ENCODE measurements at places on chromosomes 1 and 21.

GRCh38 chr1:231753313-231753712 lies 126.7 kb downstream of the DISC1 start:
- DNase-seq, result no peak

DNA sequence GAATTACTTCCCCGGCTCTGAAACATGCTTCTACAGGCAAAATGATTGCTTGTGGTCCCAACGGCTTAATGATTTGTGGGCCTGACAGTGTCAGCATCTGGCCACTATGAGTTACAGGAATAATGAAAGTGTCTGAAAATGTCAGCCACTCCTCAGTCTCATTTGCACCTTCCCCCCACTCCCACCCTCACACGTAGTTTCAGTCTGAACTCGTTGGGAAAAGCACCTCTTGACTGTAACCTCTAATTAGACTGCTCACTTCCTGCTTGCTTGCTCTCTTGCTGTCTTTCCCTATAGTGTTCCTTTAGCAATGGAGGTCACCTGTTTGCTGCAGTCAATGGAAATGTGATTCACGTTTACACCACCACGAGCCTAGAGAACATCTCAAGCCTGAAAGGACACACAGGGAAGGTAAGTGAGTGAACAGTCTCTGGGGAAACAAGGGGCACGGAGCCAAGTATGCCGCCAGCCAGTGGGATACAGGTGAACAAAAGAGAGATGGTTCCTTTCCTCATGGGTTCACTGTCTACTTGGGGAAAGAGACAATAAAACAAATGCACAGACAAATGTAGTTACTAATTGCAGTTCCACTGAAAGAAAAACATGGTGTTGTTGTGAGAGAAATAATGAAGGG lies 27.1 kb downstream of the CFAP57 start:
- DNase-seq, result no peak

DNA sequence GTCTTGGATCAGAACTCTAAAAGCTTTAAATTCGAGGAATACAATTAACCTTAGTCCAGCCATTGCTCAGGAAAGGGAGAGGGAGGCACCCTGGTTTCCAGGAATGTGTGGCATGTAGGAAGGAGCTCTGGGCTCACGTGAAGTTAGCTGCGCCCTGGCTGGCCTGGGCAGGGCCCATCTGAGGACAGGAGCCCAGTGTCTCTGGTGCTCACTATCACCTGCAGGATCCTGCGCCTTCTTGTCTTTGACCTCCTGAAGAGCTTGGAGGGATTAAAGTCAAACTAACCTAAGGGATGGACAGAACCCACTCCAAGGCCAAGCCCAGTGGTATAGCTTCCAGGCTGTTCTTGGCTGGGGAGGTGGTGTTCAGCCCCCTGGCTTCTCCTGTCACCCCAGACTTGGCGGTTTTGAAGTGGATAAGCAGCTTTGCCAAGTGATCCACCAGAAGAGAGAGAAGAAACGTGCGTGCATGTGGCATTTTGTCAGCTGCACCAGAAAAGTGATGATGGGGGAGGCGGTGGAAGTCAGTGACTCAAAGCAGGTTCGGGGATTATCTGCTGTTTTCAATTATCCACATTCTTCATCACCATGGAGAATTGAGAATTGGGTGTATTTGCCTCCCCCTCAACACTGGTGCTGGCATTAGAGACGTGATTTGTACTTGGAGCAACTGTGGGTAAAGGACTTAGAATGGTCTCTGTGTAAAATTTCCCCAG lies 11.9 kb upstream of the KCNN3 start:
- DNase-seq, result no peak

- no peak for DNase-seq
Measured at GRCh38 chr1:191125950-191126349, 648.3 kb upstream of the BRINP3 start.

DNA sequence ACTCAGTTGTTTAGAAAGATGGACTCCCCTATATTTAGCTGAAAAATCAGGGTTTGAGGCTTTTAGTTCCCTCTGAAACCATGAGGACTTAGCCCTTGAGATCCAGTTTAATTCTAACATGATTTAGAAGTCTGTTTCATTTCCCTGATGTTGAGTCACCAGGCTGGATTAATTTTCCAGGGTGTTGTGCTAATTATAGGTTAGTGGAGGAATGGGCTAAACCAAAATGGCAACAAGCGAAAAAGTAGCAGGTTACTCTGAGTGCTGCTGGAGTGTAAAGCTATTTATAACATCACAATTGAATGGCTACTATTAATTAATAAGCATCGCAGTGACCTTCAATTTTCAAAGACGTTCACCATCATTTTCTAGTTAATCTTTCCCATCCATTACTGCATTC lies 15.5 kb upstream of the USP24 start:
- no peak for DNase-seq

DNA sequence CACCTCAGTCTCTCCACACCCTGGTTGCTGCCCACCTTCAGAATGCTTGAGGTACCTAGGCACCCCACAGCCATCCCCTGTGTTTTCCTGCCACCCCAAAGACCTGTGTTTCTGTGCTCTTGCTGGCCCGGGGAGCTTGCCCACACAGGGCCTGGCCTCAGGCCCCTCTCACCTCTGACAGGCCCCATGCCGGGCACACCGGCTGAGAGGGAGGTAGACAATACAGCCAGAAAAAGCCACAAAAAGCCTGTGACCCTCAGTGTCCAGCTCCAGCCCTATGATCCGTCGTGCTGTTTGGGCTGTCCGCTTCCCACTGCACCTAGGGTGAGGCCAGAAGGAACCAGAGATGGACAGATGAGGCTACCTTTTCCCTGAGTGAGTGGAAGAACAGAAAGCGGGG lies 11.4 kb downstream of the SEMA6C start:
- DNase-seq, result no peak

- DNase-seq, result no peak
Measured at GRCh38 chr1:204171751-204172178, 5.6 kb upstream of the REN start.

GRCh38 chr1:118960026-118960561 lies 28.0 kb downstream of the TBX15 start:
- no peak for DNase-seq

- DNase-seq, result no peak
Measured at GRCh38 chr1:74010206-74010605, 187.8 kb downstream of the LRRIQ3 start.

DNA sequence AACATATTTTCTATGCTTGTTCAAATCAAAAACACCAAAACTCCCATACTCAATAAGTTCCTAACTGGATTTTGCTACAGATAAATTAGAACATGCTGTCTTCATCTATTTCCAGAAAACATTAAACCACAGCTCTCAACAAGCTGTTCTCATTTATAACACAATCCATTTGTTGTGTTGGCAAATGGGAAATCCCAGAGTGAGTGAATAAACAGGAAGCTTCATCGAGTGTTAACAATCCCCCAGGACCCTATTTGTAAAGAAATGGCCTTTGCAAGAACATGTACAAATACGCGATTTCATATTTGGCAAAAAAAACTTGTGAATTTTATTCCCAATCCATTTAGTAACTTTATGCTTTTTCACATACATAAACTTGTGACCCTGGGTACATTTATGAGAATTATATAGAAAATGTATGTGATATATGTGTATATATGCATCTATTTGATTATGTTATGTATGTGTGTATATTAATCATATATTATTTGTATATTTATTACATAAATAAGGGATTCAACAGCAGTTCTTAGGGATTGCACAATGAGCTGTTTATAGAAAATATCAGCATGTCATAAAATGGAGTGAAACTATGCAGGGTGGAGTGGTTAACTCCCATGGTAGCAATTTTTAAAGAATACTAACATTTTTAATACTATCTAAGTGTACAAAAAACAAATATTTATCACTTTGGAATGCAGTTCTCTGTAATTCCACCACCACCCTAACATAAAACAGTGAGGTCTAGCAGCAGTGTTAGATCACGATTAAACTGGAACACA lies 160.0 kb downstream of the NEGR1 start:
- DNase-seq, result no peak

GRCh38 chr1:68051475-68051874 lies 1.0 kb upstream of the DIRAS3 start:
- no peak for DNase-seq

GRCh38 chr1:43434256-43434655 lies 19.5 kb downstream of the HYI start:
- no peak for DNase-seq

GRCh38 chr1:194903524-194903923 lies 1704.7 kb downstream of the KCNT2 start:
- DNase-seq, result no peak

DNA sequence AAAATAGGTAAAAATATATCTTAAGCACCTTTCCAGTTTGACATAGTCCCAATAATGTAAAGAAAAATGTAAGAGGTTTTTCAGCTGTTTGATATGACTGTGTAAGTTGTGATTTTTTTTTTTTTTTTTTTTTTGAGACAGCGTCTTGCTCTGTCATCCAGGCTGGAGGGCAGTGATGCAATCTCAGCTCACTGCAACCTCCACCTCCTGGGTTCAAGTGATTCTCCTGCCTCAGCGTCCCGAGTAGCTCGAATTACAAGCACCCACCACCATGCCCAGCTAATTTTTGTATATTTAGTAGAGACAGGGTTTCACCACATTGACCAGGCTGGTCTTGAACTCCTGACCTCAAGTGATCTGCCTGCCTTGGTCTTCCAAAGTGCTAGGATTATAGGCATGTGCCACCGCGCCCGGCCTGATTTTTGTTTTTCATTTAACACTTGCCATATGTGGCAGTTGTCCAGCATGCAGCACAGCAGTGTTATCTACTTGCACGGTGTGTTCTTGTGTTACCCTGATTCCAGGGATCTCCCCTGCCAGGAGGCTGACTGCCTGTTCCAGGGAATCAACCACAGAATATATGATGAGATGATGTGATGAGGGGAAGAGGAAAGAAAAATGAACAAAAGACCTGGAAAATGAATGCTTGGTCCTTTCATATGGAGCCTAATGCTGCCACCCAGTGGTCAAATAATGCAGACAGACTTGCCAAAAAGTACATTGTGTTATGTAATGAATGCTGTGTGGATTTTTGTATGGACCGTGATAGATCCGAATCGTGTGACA lies 79.0 kb downstream of the RAVER2 start:
- DNase-seq, result peak; percentile 67

DNA sequence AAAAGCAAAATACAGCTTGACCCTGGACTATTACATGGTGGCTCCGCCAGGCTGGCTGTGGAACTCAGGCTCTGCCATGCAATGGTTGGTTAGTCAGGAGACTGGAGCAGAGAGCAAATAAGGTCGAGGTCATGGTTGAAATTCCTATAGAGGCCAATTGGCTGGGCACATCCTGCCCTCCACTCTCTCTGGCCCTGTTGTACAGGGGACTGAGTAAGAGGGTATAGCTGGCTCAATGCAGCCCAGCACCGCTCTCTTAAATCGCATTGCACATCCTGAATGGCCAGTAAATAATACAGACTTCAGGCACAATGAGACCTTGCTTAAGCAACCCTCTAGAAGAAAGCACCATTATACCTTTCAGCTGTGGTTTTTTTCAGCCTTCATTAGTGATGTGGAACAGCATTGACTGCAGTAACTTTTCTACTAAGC lies 59.3 kb upstream of the PPP2R5A start:
- no peak for DNase-seq

GRCh38 chr1:188062456-188062855 lies 1233.7 kb downstream of the PLA2G4A start:
- no peak for DNase-seq

DNA sequence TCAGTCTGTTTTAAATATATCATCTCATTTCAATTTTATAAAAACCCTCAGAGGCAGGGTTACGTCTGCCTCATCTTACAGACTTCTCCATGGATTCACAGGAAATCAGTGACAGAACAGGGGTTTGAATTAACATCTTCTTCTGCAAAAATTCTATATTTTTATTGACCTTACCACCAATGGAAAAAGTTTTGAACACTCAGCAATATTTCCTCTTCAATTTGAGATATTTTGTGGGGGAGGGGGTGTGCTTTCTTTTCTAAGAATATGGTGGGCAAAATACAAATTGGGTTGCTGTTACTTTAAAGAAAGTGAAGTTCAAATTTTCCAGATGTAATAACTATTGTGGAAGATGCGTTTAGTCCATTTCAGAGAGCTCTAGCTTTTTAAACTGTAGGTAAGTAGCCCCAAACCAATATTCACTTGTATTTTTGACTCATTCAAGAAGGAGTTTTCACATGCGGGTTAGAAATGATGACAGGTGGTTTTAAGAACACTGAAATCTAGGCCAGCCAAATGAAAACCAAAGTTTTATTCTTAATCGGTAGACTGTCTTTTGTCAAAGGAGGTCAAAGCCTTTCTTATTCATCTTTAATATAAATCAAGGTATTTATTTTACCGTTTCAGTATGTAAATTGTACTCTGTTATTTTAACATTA lies 17.4 kb downstream of the TGFB2 start:
- DNase-seq, result no peak

- no peak for DNase-seq
Measured at GRCh38 chr1:46659307-46659870, 8.8 kb downstream of the ATPAF1 start.

GRCh38 chr1:8086055-8086454 lies 59.9 kb upstream of the ERRFI1 start:
- no peak for DNase-seq

DNA sequence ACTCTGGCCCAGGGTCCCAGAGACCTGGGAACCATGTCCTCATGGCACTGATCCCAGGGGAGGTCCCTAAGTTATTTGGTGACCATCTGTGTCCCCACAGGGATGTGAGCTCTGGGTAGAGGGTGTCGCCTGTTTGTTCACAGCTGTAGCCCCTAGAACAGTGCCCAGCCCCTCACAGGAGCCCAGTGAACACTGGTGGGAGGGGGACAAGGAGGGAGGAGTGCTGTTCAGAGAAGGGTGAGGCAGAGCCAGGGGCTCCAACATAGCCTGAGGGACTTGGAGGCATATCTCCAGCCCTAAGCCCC lies 450.4 kb downstream of the MATN1 start:
- DNase-seq, result no peak

DNA sequence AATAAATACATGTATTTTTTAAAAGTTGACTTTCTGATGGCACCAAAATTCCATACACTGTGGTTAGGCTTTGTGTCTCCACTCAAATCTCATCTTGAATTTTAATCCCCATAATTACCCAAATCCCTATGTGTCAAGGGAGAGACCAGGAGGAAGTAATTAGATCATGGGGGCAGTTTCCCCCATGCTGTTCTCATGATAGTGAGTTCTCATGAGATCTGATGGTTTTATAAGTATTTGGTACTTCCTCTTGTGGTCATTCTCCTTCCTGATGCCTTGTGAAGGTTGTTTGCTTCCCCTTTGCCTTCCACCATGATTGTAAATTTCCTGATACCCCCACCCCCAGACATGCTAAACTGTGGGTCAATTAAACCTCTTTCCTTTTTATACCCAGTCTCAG lies 1218.4 kb upstream of the PRMT6 start:
- no peak for DNase-seq

GRCh38 chr1:109912214-109912861 lies 1.7 kb downstream of the CSF1 start:
- DNase-seq, result no peak

GRCh38 chr1:212533148-212533517 lies 75.4 kb upstream of the ATF3 start:
- no peak for DNase-seq

GRCh38 chr1:103180660-103181059 lies 72.3 kb upstream of the COL11A1 start:
- no peak for DNase-seq

- no peak for DNase-seq
Measured at GRCh38 chr1:173489149-173489600, 12.0 kb downstream of the PRDX6 start.

GRCh38 chr1:147641291-147641690 lies 29.0 kb downstream of the ACP6 start:
- DNase-seq, result no peak
